ENCODE measurements at places on chromosomes 11 and 22.

- no peak for DNase-seq
Observed at GRCh38 chr22:44460287-44460686, 37.7 kb downstream of the RTL6 start.

- no peak for DNase-seq
Observed at GRCh38 chr22:46007003-46007847, 30.3 kb upstream of the WNT7B start.

DNA sequence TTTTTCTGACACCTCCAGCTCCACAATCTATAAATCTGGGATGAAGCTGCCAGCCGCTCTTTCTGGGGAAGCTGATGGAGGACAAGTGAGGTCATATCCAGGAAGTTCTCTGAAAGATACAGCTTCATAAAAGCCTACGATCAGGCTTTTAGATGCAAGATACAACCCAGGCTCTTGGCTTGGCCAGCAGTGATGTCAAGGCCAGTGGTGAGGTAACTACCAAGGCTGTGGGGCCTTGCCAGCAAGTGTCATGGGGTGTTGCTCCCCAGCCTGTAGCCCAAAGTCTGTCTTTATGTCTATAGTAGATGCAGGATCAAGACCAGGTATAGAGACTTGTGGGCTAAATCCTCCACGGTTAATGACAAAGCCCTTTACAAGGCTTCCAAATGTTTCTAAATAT is 70.1 kb upstream of the TIMP3 start:
- DNase-seq: no peak

DNA sequence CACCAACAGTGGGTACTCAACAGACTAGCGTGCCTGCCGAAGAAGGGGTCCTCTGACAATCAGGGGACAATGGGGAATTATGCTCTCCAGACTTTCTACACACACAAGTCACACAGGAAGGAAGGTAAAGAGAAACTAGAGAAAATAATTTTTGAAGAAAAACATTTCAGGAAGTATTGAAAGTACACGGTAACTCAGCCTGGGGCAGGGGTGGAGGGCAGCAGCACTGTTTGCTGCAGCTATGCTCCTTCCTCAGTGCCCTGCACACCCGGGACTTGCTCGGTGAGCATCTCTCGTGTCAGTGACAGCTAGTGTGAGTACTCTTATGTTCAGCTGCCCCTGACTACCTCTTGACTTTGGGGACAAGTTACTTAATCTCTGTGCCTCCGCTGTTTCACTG is 18.0 kb upstream of the APOA1 start:
- no peak for DNase-seq

DNA sequence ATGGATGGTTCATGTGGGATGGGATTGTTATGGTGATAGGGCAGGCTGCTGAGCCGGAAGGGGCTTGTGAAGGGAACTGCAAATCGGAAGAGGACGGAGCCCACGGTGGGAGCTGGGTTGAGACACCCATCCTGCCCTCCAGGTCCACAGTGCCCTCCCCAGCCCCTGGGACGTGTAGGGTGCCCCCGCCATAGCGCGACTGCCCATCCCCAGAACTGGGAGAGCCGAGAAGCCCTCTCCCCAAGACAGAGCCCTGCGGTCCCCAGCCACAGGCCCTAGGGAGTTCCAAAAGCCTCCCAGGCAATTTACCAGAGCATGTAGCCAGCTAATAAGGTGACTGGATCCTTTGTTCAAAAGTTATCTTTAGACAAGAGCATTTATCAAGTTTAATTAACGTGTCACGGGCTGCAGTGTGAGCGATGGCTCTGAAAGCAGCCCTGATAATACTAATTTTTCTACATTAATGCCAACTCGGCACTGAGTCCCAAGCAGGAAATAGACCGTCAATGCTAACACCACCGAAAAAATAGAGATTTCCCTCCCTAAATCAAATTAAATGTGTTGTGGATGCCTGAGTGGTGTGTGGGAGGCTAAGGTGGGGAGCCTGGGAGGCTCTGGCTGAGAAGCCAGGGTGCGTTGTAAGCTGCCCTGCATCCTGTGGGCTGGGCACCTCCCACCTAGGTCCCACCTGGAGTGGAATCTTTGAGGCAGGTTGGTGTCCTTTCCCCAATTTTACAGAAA is 76.8 kb upstream of the RTL6 start:
- no peak for DNase-seq

- DNase-seq: no peak
Observed at GRCh38 chr11:103295704-103296103, 186.5 kb downstream of the DYNC2H1 start.

DNA sequence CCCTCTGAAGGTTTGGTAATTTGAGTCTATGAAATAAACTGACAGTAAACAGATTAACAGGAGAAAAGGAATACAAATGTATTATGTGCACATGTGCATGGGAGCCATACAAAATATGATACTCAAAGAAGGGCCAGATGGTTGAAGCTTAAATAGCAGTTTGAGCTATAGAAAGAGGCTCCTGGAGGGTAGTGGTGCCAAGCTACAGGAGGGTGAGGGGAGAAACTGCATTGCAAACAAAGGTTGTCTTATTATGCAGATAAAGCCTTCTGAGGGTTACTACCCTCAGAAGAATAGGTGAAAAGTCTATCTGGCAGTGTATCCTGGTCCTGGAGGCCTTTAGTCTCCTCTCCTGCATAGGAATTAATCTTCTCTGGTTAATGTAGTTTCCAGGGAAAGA is 267.3 kb upstream of the MPPED2 start:
- no peak for DNase-seq
